ENCODE measurements at places on chromosomes 2 and 18.

DNA sequence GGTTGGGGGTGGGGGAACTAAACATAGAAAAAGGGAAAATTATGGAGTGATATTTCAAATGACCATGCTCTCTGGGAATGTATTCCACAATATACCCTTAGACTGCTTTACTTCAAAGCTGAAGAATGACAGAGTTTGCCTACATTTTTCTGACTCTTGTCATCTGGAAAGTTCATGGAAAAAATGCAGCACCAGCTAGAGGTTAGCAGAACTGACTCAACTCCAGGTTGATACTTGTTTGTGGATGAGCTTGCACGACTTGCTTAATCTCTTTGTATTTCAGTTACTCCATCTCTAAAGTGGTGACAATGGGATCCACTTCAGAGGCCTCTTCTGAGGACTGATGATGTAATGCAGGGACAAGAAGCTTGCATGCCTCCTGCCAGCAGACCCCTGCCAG, 824.0 kb upstream of the ID2 start:
- H3K4me3 ChIP-seq: no peak overlapping the region
- DNase-seq: no peak
- H3K27me3 ChIP-seq: no peaks in the 10 kb centered on the region
- H3K27ac ChIP-seq: no peak overlapping the region
- H3K4me1 ChIP-seq: no peaks in the 10 kb centered on the region
- H3K36me3 ChIP-seq: no peaks in the 10 kb centered on the region

DNA sequence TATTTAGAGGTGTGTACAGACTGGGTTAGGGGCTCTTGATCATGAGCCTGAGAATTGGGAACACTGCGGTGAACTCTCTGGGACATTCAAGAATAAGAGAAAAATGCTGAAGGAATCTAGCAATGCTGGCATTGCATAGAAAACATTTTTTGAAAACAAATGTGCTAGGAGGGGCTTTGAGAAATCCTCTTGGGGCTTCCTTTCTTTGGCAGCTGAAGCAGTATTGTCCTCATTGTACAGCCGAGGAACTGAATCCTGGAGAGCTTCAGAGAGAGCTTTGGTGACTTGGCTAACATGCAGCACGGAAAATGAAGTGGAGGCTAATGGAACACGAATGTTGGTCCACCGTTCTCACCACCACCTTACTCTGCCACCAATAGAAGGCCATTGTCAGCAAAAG, 107.3 kb upstream of the EFEMP1 start:
- no peaks in the 10 kb centered on the region for H3K4me1 ChIP-seq
- H3K36me3 ChIP-seq: no peaks in the 10 kb centered on the region
- H3K4me3 ChIP-seq: no peak overlapping the region
- H3K27me3 ChIP-seq: no peaks in the 10 kb centered on the region

- H3K27me3 ChIP-seq: no peaks in the 10 kb centered on the region
- H3K4me1 ChIP-seq: peaks cover 91% of the 10 kb centered on the region
- DNase-seq: peak; percentile 64
- H3K27ac ChIP-seq: peak overlapping the region; percentile 90
- H3K36me3 ChIP-seq: peaks cover 70% of the 10 kb centered on the region
Observed at GRCh38 chr2:84849271-84849952, 31.5 kb downstream of the TRABD2A start.

- peaks cover 9% of the 10 kb centered on the region for H3K36me3 ChIP-seq
- H3K4me1 ChIP-seq: peaks cover 28% of the 10 kb centered on the region
- H3K4me3 ChIP-seq: no peak overlapping the region
- no peaks in the 10 kb centered on the region for H3K27me3 ChIP-seq
Observed at GRCh38 chr2:61416871-61417645, 53.8 kb downstream of the USP34 start.

GRCh38 chr2:217330647-217331046, 470.8 kb upstream of the TNP1 start:
- no peaks in the 10 kb centered on the region for H3K36me3 ChIP-seq
- no peak for DNase-seq
- no peaks in the 10 kb centered on the region for H3K27me3 ChIP-seq
- H3K4me3 ChIP-seq: no peak overlapping the region
- H3K27ac ChIP-seq: no peak overlapping the region
- H3K4me1 ChIP-seq: no peaks in the 10 kb centered on the region

DNA sequence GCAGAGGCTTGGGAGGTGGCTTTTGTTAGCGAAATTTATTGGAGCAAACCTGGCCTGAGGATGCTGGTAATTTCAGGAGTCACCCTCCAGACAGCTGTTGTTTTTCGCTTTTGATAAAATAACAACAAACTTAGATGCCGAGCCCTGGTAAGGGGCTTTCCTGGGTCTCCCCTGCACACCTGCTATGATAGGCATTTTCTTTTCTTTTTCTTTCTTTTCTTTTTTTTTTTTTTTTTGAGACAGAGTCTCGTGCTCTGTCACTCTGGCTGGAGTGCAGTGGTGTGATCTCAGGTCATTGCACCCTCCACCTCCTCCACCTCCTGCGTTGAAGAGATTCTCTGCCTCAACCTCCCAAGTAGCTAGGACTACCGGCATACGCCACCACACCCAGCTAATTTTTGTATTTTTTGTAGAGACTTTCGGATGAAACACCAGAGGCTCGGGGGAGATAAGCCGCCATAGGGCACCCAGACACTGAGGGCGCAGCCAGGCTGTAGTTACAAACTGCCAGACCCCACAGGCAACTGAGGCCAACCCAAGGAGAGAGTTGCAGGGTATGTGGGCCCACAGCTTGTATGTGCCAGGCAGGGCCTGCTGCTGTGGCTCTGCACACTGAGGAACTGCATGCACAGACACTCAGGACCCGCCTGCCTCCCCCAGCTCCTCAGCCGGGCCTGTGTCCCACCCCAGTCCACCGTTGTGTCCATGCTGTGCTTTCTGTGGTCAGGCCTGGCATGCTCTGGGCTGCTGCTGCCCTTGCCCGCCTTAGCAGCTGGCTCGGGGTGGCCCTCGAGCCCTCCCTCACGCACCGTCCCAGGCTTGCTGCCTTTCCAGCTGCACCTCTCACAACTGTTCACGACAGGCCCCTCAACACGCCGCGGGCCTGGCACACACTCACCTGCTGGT, 3.9 kb downstream of the GYPC start:
- DNase-seq: no peak
- peak overlapping the region; percentile 97 for H3K27ac ChIP-seq
- H3K4me1 ChIP-seq: peaks cover 80% of the 10 kb centered on the region
- peak overlapping the region; percentile 69 for H3K4me3 ChIP-seq
- H3K27me3 ChIP-seq: no peaks in the 10 kb centered on the region
- peaks cover 64% of the 10 kb centered on the region for H3K36me3 ChIP-seq

- no peaks in the 10 kb centered on the region for H3K36me3 ChIP-seq
- no peaks in the 10 kb centered on the region for H3K27me3 ChIP-seq
- H3K4me1 ChIP-seq: no peaks in the 10 kb centered on the region
- H3K4me3 ChIP-seq: no peak overlapping the region
- DNase-seq: no peak
- no peak overlapping the region for H3K27ac ChIP-seq
Observed at GRCh38 chr2:13495051-13495450, 778.3 kb downstream of the TRIB2 start.

GRCh38 chr2:11550302-11550701, 16.5 kb downstream of the GREB1 start:
- H3K36me3 ChIP-seq: no peaks in the 10 kb centered on the region
- DNase-seq: no peak
- no peaks in the 10 kb centered on the region for H3K4me1 ChIP-seq
- H3K4me3 ChIP-seq: no peak overlapping the region
- no peak overlapping the region for H3K27ac ChIP-seq

DNA sequence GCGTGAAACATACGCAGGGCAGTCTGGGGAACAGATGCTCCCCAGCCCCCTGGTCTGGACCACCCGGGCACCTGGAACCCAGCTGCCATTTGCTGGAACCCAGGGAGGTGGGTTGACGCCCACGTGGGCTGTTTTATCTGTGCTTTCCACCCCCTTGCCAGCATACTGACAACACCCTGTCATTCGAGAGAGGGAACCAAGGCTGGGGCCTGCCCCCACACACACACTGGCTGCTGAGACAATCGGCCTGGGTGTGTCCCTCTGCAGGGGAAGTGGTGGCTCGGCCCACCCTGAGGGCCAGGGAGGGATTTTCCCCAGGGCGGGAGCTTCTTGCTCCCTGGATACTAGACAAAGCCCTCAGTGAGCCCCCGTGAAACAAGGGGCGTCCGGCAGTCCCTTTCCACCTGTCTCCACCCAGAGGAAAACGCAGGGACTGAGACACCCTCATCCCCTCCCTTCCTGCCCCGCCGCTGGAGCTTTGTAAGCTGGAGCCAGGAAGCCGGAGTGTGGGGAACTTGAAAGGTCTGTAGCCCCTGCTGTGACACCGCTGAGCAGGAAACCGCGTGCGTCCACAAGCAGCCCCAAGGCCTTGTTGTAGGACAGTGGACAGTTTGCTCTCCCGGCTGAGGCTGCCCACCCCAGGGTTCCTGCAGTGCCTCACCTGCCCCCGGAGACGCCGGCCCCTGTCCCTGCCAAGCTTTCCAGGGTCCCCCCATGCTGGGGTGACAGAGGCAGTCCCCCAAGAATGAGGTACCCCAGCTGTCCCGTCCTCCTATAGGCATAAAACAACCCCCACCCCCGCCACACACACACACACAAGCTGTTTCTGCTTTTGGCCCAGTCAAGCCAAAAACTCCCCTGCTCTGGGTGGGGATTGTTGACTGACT, 14.1 kb upstream of the KLF11 start:
- DNase-seq: peak; percentile 74
- H3K4me3 ChIP-seq: peak overlapping the region; percentile 64
- peak overlapping the region; percentile 87 for H3K27ac ChIP-seq
- H3K4me1 ChIP-seq: peaks cover 34% of the 10 kb centered on the region
- H3K27me3 ChIP-seq: peaks cover 26% of the 10 kb centered on the region

DNA sequence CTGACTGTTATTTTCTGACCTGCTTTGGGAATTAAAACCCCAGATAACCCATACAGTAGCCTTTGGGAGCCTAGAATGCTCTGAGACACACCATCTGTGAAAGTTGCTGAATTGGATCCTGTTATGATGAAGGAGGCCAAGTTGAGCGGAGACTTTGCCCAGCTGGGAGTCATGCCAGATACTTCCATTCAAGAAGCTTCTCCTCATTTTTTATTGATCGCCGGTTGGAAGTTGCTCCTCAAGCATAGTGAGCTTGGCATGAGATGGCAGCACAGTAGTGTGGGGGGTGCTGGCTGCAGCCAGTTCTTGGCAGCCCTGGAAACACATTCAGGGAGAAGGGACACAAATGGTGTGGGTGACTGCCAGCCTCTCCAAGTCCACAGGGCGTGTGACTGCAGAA, 270.7 kb upstream of the NRP2 start:
- H3K36me3 ChIP-seq: no peaks in the 10 kb centered on the region
- no peak overlapping the region for H3K4me3 ChIP-seq
- DNase-seq: no peak

DNA sequence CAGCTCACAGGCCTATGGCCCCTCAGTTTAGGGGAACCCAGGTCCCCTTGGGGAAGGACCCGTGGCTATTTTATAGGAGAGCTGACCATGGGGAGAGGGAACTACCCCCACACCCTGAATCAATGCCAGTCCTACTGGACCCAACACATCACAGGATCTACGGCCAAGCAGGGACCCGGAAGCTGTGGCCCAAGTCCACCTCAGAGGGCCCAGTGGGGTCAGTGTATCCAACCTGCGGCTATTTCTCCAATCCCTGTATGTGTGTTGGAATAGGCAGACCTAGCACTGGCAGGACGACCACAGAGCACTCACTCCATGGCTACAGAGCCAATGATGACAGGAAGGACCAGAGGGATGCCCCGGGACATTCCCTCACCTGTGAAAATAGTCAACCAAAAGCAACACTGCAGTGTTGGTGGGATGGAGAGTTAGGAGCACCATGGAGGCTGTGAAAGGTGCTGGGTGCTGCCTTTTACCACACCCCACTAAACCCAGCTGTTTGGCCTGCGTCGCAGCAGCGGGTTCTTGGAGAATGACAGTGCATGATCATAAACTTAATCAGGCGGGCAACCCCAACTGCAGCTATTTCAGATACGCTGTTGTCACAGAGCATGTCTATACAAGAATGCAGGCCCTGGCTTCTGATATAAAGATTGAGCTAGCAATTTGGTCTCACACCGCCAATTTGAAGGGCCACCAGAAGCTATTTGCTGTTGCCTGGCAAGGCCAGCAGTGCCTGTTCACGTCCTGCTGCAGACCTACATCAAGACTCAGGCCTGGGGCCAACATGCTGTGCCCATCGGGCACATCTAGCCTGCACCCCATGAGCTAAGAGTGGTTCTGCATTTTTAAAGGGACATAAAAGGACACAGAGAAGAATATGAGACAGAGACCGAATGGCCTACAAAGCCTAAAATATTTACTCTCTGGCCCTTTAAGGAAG, 110.4 kb downstream of the EIPR1 start:
- no peaks in the 10 kb centered on the region for H3K4me1 ChIP-seq
- DNase-seq: no peak
- H3K27me3 ChIP-seq: no peaks in the 10 kb centered on the region
- H3K36me3 ChIP-seq: peaks cover 14% of the 10 kb centered on the region
- H3K4me3 ChIP-seq: no peak overlapping the region
- H3K27ac ChIP-seq: no peak overlapping the region

DNA sequence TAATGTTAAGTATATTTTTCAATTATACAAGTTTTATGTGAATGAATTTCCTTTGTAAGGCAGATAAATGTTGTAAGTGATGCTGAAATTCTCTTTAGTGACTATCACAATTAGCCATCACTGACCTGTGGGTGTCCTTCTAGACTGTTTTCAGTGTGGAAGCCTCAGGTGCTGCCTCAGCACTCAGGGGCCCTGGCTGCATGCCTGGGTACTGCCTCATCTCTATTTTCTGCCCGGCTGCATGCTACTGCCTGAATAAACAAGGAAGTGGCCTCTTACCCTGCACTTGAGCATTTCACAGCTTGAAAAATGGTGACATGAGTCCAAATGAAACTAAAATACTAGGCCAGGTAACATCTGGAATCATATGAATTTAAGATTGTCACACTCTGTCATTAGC, 787.6 kb upstream of the SALL3 start:
- no peaks in the 10 kb centered on the region for H3K4me1 ChIP-seq
- H3K36me3 ChIP-seq: no peaks in the 10 kb centered on the region
- no peak for DNase-seq
- H3K27me3 ChIP-seq: no peaks in the 10 kb centered on the region

DNA sequence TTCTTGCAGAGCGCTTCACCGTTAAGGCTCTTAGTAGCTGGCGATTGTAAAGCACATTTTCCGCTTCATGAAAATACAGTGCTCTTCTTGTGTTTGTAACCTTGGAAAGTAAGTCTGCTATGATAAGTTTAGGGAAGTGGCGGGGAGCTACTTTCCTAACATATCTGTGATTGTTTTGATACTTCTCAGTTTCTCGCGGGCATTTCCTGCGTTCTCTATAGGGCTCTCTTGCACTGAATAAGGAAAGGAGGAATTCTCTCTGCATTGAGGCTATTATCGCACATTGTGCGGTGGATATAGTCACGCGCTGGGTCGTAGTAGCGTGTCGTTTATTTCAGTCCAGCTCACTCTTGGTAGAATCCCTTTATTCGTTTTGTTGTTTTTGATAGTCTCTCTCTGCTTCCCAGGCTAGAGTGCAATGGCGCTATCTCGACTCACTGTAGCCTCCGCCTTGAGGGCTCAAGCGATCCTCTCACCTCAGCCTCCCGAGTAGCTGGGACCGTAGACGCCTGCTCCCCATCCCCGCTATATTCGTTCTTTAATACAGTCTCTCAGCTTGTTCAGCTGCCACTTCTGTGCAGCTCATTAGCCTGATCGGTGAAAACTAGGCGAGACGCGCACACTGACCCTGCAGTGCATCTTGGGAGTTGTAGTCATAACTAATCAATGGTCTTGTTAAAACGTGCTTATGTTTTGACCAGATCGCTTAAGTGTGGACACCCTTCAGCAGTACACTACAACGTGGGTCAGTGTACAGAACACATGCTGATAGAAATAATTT, 1.0 kb upstream of the PPP4R3B start:
- no peaks in the 10 kb centered on the region for H3K27me3 ChIP-seq
- H3K36me3 ChIP-seq: peaks cover 28% of the 10 kb centered on the region
- peak; percentile 68 for DNase-seq
- no peak overlapping the region for H3K4me3 ChIP-seq
